ENCODE measurements at places on chromosomes 6 and 20.

- no peak for DNase-seq
Measured at GRCh38 chr6:11437824-11438459, 99.6 kb upstream of the TMEM170B start.

- no peak for DNase-seq
Measured at GRCh38 chr20:6180531-6180930, 57.7 kb upstream of the FERMT1 start.

DNA sequence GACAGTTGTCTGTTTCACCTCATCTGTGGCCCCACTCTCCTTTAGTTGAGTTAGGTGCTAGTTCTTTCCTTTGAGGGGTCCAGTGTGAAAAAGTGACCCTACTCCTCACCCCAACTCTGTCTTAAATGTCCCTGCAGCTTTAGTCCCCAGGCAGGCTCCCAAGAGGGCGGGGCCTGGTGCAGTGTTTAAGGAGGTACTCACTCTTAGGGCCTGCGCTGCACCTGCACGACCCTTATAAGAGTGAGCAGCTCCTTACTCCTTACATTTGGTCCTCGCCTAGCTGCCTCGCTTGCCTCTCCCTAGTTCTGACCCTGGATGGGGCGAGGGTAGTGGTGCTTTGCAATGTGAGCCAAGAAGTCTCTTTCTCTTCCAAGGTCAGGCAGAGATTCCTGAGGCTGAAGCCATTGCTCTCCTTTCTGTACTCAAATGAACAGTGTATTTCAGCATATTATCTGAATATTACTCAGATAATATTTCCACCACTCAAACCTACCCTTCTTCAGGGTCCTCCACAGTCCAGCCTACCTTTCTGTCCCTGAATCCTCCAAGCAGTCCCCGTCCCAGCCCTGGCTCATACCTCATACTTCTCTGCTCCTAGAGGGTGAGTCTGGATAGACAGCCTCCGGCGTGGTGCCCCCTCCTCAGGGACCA, 11.9 kb upstream of the VEGFA start:
- DNase-seq: no peak

GRCh38 chr6:30836431-30836866, 47.9 kb upstream of the DDR1 start:
- no peak for DNase-seq

- DNase-seq: no peak
Measured at GRCh38 chr20:35285806-35286076, 1.2 kb upstream of the EIF6 start.

DNA sequence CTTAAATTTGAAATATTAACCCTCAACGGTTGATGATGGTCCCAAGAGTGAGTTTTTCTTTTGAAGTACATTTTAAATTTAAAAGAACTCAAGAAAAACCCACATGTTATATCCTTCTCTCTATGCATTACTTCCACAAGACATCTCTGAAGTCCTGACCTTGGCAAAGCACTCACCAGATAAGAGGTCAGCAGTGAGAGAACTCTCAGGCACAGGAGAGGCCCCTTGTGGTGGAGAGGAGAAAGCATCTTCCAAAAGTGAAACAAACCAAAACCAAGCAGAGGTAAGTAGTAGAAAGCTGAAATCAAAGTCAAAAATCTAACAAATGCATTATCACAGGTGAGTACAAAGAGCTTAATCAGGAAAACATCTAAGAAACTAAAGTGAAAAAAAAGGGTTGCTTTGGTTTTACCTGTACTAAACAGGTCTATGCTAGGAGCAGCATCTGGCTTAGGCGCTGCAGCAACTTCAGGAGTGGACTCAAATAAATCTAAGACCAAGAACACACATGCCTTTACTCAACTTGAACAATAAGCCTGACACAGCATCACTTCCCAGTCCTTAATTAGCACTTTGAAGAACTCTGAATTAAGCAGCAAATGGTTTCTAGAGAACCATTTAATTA, 80.5 kb downstream of the PRSS35 start:
- DNase-seq: no peak

- DNase-seq: no peak
Measured at GRCh38 chr20:833121-833449, 430 bp upstream of the FAM110A start.

DNA sequence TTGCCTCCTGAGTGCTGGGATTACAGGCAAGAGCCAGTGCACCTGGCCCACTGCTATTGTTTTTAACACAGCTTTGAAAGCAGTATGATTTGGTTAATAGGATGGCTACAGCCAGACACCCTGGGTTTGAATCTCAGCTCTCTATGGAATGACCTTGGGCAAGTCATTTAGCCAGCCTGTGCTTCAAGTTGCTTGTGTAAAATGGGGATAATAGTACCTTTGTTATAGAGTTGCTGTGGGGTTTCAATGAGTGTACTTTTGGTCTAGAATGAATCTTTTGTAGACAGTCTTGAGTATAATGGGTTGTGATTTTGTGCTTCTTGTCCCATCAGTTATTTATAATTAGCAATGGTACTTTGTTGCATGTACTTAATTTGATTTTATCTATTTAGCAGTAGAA, 70.9 kb downstream of the JARID2 start:
- no peak for DNase-seq

GRCh38 chr20:24060851-24061590, 72.4 kb upstream of the GGTLC1 start:
- DNase-seq: no peak

DNA sequence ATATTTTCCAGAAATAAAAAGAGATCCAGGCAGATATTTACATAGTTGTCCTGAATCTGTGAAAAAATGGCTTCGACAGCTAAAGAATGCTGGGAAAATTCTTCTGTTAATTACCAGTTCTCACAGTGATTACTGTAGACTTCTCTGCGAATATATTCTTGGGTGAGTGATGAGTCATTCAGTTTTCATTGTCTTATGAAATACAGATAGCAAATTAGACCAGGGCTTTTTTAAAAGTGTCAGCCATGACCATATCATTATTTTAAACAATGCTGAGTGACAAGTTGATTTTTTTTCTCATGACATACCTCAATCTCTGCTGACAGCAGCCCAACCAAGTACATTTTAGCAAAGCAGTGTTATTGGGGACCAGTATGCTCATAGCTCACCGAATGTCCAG, 32.8 kb downstream of the TSPYL4 start:
- DNase-seq: no peak

- no peak for DNase-seq
Measured at GRCh38 chr6:90787446-90787845, 200.6 kb upstream of the MAP3K7 start.

- DNase-seq: no peak
Measured at GRCh38 chr6:137552146-137552545, 58.0 kb upstream of the OLIG3 start.

DNA sequence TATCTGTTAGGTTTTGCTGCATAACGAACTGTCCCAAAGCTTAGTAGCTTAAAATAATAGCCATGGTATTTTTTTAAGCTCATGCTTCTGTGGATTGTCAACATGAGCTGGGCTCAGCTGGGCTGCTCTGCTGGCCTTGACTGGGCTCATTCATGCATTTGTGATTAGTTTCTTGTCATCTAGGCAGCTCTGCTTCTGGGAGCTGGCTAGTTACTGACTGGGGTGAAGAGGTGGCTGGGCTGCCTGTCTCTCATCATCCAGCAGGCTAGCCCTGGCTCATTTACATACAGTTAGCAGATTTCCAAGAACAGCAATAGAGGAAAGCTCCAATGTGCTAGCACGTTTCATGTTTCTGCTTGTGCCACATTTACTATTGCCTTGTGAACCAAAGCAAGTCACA, 165.1 kb upstream of the PCSK2 start:
- no peak for DNase-seq

GRCh38 chr6:14320332-14320731, 202.8 kb downstream of the CD83 start:
- DNase-seq: no peak

GRCh38 chr6:66865771-66866170, 1158.7 kb upstream of the EYS start:
- DNase-seq: no peak

- DNase-seq: no peak
Measured at GRCh38 chr20:24148372-24148771, 159.8 kb upstream of the GGTLC1 start.

- no peak for DNase-seq
Measured at GRCh38 chr6:150254770-150255169, 111.9 kb downstream of the PPP1R14C start.

- DNase-seq: no peak
Measured at GRCh38 chr20:57991211-57991881, 237.1 kb downstream of the ANKRD60 start.

DNA sequence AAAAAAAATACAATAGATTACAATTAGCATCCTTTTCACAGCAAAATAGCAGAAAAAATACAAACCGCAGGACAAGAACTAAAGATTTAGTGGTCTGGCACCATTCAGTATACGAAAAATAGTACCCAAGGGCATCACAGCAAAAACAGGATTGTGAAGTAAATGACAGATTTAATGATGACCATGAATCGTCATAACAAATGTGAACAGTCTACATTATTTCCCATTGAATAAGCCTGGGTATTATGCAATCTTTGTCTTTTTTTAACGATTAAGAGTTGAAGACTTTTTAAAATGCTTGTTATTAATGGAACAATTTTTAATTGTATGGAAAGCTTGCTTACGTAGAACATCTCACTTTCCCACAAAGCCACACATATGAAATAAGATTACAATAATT, 432.8 kb downstream of the PKHD1 start:
- DNase-seq: no peak

- no peak for DNase-seq
Measured at GRCh38 chr6:149153693-149154092, 163.8 kb upstream of the TAB2 start.

DNA sequence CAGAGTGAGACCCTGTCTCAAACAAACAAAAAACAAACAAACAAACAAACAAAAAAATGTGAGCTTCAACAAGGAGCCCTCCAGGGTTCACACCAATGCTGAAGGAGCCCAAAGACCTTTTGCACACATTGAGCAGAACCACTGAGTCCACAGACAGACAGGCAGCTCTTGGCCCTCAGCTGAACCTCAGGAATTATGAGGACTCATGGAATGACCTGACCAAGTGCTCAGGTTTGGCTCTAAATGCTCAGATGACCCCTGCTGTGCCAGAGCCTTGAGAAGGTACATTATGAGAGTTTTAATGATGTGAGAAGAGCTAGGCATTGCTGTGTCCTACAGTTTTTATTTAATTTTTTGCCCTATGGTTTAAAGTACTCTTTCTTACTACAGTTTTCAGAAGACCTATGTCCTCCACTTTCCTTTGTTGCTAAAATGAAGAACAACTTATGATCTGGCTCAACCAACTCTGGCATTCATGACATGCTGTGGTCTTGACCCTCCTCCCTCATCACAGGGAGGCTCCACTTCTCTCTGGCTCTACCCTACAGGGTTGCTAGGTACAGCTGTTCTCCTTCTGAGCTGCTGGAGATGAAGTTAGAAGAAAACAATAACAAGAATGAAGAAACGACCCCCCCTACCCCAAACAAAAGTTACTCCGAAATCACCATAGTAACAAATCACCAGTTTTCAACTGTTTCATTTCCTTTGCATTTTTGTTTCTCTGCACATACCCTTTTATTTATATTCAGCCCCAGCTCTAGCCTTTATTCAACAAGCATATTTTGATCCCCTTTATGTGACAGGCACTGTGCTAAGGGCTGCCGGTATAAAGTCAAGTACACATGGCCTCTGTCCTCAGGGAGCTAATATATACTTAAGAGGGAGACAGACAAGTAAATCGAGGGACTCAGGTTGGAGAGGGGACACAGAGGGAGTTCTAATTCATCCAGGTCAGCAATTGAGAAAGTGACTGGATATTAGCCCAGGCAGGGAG, 128.7 kb upstream of the TRAF3IP2 start:
- no peak for DNase-seq

DNA sequence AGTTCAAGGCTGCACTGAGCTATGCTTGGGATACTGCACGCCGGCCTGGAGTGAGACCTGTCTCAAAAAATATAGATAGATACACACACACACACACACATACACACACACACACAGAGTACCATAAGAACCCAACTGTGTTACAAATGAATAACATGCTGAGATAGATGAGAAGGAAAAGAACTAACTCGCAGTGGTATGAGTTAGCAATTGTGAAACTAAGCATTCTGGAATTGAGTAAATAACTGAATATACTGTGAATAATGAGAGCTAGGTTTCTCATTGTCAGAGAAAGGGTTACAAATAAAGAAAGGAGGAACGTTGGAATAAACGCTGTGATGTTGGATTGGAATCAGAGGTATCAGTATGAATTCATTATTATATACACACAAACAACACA, 14.6 kb upstream of the FAXC start:
- no peak for DNase-seq

DNA sequence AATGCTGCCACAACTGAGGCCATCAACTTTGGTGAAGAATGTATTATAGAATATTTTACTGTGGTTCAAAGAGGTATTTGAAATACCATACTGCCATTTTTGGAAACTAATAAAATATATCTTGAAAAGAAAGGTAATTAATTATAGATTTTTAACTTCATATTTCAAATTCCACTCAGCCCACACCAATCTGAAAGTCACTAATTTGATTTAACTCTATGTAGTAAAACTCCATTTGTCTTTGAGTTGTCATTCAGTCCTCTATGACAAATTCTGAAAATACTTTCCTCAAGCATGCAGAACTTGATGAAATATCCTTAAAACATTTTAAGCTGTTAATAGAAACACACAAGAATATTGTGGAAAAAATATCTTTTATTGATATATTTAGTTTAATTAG, 1196.7 kb upstream of the CITED2 start:
- DNase-seq: no peak

- DNase-seq: no peak
Measured at GRCh38 chr6:51147756-51148155, 329.1 kb downstream of the TFAP2B start.

- no peak for DNase-seq
Measured at GRCh38 chr20:24149881-24150307, 161.3 kb upstream of the GGTLC1 start.

- no peak for DNase-seq
Measured at GRCh38 chr6:64803470-64804166, 903.4 kb downstream of the EYS start.

DNA sequence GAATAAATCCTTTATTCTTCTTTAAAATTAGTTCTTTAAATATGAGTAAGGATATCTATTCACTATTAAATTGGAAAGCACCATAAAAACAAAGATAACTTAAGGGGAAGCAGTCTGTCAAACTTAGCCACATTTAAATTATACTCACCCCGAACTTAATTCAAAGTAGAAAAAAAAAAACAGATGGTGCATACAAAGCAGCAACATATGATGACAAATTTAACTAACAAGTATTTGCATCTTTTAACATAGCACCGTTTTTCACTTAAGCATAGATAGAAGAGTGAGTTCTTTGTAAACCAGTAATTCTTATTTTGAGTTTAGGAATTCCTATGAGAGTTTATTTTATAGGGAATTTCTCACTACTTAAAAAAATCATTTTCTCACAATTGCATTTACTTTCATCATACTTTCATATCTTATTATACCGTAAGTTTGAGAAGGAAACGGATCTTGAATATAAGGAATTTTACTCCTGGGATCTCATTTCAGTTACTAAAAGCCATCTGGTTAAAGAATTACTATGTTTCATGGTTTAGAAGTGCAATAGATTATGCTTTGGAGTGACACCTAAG, 828.2 kb upstream of the MAP3K7 start:
- DNase-seq: no peak

Data from activated CD4-positive, CD25-positive, alpha-beta regulatory T cell (primary cell).